ENCODE measurements at places on chromosomes 2 and 18.
A peak's percentile ranks its signal among the peaks of the same experiment; 100 is the strongest.

- DNase-seq, result no peak
These were observed 666.4 kb upstream of the ZEB2 start for GRCh38 chr2:145186303-145186702.

- DNase-seq, result no peak
These were observed 615.3 kb downstream of the BCL11A start for GRCh38 chr2:59938181-59938580.

DNA sequence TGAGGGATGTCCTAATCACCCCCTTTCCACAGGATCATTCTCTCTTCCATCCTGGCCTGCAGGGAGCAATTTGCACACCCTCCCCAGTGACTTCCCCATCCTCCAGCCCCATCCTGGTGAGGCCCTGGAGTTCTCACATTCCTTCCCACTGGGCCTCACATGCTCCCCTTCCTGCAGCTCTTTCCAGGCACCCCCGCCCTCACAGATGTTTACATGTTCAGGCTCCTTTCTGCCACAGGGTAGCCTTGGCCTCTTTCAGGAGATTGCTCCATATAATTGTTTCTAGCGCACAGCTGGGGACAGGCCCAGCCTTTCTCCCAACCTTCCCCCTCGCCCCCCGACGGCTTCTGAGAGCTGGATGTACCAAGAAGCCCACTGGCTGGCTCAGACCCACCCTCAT lies 288.4 kb upstream of the TRIB2 start:
- DNase-seq, result no peak

- no peak for DNase-seq
These were observed 84.1 kb downstream of the SMIM21 start for GRCh38 chr18:75343389-75343788.

DNA sequence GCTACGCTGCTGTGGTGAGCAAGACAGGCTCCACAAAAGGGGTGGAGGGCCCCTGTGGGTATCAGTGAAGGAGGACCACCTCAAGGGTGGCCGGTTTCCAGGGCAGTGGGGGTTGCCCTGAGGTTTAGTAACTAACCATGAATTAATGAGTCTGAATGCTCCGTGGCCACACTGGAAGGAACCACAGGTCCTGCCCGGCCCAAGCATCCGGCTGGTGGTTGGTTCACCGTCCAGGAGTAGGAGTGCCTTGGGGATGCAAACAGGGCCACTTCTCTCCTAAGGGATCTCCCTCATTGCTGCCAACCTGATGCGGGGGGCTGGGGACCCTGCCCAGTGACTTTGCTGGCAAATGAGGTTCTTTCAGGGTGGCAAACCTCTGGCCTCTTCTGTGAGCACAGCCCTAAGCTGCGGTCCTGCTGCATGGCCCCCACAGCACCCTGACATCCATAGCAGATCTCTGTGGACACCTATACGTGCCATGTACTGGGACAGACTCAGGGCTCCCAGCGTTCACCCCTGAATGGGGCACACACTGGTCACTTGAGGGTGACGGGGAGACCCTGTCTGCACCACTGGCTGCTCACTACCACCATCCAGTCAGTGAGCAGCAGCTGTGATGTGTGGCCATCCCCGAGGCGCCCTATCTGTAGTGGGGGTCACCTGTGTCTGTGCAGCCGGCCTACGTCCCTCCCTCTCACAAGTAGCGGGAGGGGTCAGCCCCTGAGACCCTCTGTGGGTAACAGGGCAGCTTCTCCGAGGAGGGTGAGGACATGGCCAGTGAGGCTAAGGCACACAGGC lies 41.6 kb downstream of the HS6ST1 start:
- no peak for DNase-seq

DNA sequence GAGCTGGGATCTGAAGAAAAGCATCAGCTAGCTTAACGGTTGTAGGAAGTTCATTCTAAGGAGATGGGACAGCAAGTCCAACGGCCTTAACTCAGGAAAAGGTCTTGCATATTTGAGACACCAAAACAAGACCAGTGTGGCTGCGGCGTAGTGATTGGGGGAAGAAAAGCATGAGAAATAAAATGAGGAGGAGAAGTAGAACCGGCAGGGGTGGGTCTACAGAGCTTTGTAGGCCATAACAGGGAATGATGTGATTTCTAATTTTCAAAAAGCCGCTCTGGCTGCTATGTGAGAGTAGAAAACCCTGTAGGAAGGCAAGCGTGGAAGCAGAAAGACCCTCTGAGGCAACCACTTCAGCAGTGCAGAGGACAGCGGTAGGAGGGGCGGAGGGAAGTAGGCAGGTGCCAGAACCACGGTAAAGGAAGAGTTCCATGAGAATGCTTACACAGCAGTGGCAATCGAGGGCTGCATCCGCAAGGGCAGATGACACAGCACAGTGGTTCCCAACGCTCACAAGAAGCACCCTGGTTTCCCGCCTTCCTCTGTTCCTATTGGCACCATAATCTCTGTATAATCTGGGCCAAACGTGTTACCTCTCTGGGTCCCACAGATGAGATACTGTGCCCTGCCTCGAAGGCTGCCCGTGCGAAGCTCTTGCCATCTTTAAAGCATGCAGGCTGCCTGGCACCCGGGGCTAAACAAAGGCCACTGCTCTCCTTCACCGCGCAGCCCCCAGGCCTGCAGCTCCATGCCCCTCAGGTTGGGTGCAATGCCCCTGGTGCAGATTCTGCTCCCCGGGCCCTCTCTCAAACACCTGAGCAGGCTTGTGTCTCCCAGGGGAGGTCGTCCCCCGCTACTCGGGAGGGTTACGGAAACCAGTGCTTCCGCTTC lies 795 bp downstream of the ANKRD39 start:
- DNase-seq, result peak; percentile 71

All from stimulated activated effector memory CD8-positive, alpha-beta T cell treated with anti-CD3 and anti-CD28 coated beads, Interleukin-12 subunit alpha, Interleukin-12 subunit beta, amount 100 ng/mL, for 72 hours (primary cell).